ENCODE measurements at places on chromosomes 2 and 18. TPM values are rescaled to one million over a fixed set of nuclear protein-coding genes. Genes with fewer than 3 reads are reported as not detected.
A peak's percentile ranks its signal among the peaks of the same experiment; 100 is the strongest.

- no peak overlapping the region for H3K27ac ChIP-seq
- no peak for DNase-seq
- H3K4me3 ChIP-seq, result no peak overlapping the region
- no peaks in the 10 kb centered on the region for H3K27me3 ChIP-seq
- H3K4me1 ChIP-seq, result no peaks in the 10 kb centered on the region
Observed at GRCh38 chr2:88245109-88245508, 75.0 kb downstream of the THNSL2 start.

- H3K36me3 ChIP-seq, result no peaks in the 10 kb centered on the region
- H3K27ac ChIP-seq, result no peak overlapping the region
- H3K4me3 ChIP-seq, result no peak overlapping the region
- no peaks in the 10 kb centered on the region for H3K4me1 ChIP-seq
- DNase-seq, result no peak
- no peaks in the 10 kb centered on the region for H3K27me3 ChIP-seq
Observed at GRCh38 chr2:109444916-109445315, 168.8 kb downstream of the SEPTIN10 start.

- no peak overlapping the region for H3K27ac ChIP-seq
- no peaks in the 10 kb centered on the region for H3K4me1 ChIP-seq
- H3K27me3 ChIP-seq, result no peaks in the 10 kb centered on the region
- DNase-seq, result peak; percentile 42
- H3K36me3 ChIP-seq, result no peaks in the 10 kb centered on the region
- no peak overlapping the region for H3K4me3 ChIP-seq
Observed at GRCh38 chr2:236343400-236344161, 79.4 kb upstream of the ASB18 start.

DNA sequence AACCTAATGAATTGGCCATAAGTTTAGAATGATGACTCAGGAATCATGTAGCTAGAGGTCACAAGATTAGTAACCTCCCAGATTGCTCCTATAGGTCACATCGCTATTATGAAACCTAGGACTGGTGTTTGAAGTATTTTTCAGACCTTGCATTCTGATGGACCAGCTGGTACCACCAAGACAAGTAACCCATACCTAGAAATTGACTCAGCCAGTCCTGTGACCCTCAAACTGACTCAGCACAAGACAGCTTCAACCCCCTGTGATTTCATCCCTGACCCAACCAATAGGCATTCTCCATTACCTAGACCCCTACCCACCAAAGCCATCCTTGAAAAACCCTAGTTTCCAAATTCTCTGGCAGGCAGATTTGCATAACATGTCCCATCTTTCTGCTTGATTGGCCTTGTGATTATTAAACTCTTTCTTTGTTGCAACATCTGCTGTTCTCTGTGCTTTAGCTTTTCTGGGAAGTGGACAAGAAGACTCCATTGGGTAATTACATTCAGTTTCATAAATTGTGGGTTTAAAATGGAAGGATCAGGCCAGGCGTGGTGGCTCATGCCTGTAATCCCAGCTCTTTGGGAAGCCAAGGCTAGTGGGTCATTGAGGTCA is 254.9 kb downstream of the IRS1 start:
- no peaks in the 10 kb centered on the region for H3K4me1 ChIP-seq
- H3K4me3 ChIP-seq, result no peak overlapping the region
- no peaks in the 10 kb centered on the region for H3K36me3 ChIP-seq

The EFR3B gene
- total RNA-seq, result 8.9 TPM

- no peak for DNase-seq
- H3K27ac ChIP-seq, result no peak overlapping the region
- peaks cover 6% of the 10 kb centered on the region for H3K27me3 ChIP-seq
- H3K4me1 ChIP-seq, result no peaks in the 10 kb centered on the region
- no peaks in the 10 kb centered on the region for H3K36me3 ChIP-seq
Observed at GRCh38 chr2:134671513-134671912, 47.3 kb downstream of the TMEM163 start.

The TRIM54 gene
- 0.21 TPM for total RNA-seq

The SEPTIN10 gene
- 100.0 TPM for total RNA-seq

The QPCT gene
- total RNA-seq, result 2.3 TPM

DNA sequence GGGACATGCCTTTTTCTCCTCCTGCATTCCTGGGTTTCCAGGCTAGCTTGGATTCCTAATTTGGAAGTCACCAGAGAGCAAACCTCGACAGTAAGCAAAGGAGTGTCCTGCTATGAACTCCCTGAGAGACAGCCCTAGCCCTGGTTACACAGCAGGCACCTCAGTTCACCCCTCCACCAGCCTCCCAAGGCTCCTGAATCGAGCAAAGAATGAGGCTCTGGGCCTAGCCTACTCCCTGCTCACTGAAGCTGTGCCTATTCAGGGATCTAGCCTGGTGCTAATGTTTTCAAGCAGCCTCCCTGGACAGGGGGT is 66.7 kb upstream of the RMDN2 start:
- no peaks in the 10 kb centered on the region for H3K36me3 ChIP-seq
- no peak for DNase-seq
- H3K27me3 ChIP-seq, result no peaks in the 10 kb centered on the region
- no peak overlapping the region for H3K4me3 ChIP-seq
- no peaks in the 10 kb centered on the region for H3K4me1 ChIP-seq
- no peak overlapping the region for H3K27ac ChIP-seq

The CKAP2L gene
- 27.0 TPM for total RNA-seq

The AMER3 gene
- total RNA-seq, result not detected

The IL18RAP gene
- not detected for total RNA-seq

The RAB17 gene
- total RNA-seq, result 23.6 TPM

DNA sequence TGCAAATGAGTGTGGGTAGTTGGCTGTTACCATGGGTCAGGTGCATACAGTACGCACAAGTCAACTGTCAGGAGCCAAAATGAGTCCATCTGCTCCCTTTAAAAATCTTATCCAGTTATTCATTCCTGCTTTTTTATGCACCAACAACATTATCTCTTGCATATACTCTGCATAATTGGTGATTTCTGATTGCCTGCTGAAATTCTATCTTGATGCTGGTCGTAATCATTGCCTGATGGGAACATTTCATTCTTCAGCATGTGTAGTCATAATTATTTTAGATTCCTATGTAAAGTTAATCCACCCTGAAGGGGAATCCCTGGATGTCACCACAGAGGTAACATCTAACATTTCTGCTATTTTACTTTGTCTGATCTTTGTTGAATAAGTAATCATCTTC is 102.2 kb upstream of the RND3 start:
- no peak overlapping the region for H3K27ac ChIP-seq
- no peaks in the 10 kb centered on the region for H3K4me1 ChIP-seq
- H3K4me3 ChIP-seq, result no peak overlapping the region

GRCh38 chr2:66030553-66030952 is 404.4 kb upstream of the MEIS1 start:
- H3K27me3 ChIP-seq, result no peaks in the 10 kb centered on the region
- H3K4me1 ChIP-seq, result no peaks in the 10 kb centered on the region
- no peak overlapping the region for H3K27ac ChIP-seq

DNA sequence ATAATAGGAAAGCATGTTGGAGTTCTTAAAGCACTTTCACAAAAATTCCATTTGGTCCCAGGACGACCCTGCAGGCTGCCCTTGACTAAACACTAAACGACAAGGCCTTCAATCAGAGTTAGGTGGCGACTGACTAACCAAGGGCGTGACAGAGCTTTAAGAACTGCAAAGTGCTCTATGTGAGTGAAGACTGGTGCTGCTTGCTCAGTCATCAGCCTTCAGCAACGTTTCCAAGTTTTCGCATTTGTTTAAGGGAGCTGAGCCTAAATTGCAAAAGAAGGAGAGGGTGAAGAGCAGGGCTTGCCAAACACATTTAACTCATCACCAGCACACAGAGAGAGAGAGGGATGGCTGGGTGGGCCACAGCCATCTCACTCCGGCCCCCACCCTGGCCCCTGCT is 204.7 kb upstream of the PID1 start:
- no peaks in the 10 kb centered on the region for H3K36me3 ChIP-seq
- no peak for DNase-seq
- H3K27me3 ChIP-seq, result no peaks in the 10 kb centered on the region
- no peak overlapping the region for H3K27ac ChIP-seq
- H3K4me3 ChIP-seq, result no peak overlapping the region
- no peaks in the 10 kb centered on the region for H3K4me1 ChIP-seq

The ADRA2B gene
- total RNA-seq, result 0.28 TPM

DNA sequence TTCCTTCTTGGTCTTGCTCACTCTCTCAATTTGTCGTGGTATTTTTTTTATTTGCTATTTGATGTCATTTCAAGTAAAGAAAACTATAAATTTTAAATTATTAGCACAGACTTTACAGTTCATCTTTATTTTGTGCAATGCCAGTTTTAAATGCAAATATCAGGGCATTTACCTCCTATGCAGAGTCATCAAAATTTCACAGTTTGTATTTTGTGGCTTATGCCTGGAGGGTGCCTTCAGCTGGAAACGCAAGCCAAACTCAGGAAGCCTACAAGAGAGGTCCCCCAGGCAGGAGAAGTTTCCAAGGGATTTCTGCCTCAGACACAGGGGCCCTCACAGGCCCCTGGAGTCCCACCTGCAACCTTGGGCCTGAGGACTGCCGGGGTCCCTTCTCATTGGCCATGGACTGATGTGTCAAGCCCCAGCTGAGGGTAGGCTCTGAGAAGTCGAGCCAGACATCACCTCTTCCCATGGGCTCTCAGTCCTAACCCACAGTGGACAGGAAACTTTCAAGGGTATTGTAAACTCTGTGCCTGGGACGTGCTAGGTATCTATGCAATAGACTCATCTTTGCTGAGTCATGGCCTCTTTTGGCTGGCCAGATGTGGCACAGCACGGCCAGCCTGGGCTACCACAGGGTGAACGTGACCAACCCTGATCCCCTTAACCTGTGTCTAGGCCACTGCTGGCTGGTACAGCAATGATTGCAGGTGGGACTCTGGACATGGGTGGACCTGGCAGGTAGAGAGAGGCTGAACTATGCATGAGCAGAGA is 236.5 kb downstream of the CELF4 start:
- H3K4me3 ChIP-seq, result no peak overlapping the region
- no peaks in the 10 kb centered on the region for H3K4me1 ChIP-seq

- no peak overlapping the region for H3K4me3 ChIP-seq
- no peaks in the 10 kb centered on the region for H3K36me3 ChIP-seq
- H3K27ac ChIP-seq, result no peak overlapping the region
- H3K27me3 ChIP-seq, result no peaks in the 10 kb centered on the region
Observed at GRCh38 chr2:12766421-12766879, 49.7 kb downstream of the TRIB2 start.

- H3K4me3 ChIP-seq, result no peak overlapping the region
- H3K27me3 ChIP-seq, result no peaks in the 10 kb centered on the region
- H3K36me3 ChIP-seq, result no peaks in the 10 kb centered on the region
- no peaks in the 10 kb centered on the region for H3K4me1 ChIP-seq
- DNase-seq, result no peak
- H3K27ac ChIP-seq, result no peak overlapping the region
Observed at GRCh38 chr2:170905864-170906263, 23.2 kb upstream of the GORASP2 start.

- DNase-seq, result no peak
- H3K4me3 ChIP-seq, result no peak overlapping the region
- H3K36me3 ChIP-seq, result no peaks in the 10 kb centered on the region
- peaks cover 3% of the 10 kb centered on the region for H3K4me1 ChIP-seq
Observed at GRCh38 chr2:56012221-56012765, 88.7 kb upstream of the EFEMP1 start.

DNA sequence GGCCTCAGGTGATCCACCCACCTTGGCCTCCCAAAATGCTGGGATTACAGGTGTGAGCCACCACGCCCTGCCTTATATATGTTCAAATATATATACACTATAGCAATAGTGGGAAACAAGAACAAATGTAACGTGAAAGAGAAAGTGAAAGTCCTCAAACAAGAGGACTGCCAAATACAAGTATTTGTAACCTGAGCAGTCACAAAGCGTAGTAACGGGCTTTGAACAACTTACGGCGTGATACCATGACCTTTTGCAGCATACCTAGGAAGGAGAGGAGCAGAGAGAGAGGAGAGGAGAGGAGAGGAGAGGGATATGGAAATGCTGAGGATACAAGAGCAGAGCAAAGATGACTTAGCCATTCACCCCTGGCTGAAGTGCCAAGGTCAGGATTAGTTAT is 113.8 kb upstream of the RGPD4 start:
- no peaks in the 10 kb centered on the region for H3K4me1 ChIP-seq
- no peaks in the 10 kb centered on the region for H3K36me3 ChIP-seq
- H3K27ac ChIP-seq, result no peak overlapping the region
- H3K4me3 ChIP-seq, result peak overlapping the region; percentile 50
- H3K27me3 ChIP-seq, result no peaks in the 10 kb centered on the region
- no peak for DNase-seq

GRCh38 chr2:95099910-95100309 is 21.7 kb downstream of the MRPS5 start:
- H3K4me1 ChIP-seq, result no peaks in the 10 kb centered on the region
- no peak for DNase-seq
- H3K27ac ChIP-seq, result no peak overlapping the region
- peaks cover 39% of the 10 kb centered on the region for H3K36me3 ChIP-seq
- H3K27me3 ChIP-seq, result no peaks in the 10 kb centered on the region

The SLC40A1 gene
- 0.74 TPM for total RNA-seq

The STARD6 gene
- total RNA-seq, result not detected

GRCh38 chr2:241652722-241653121 is 15.2 kb downstream of the ATG4B start:
- H3K27ac ChIP-seq, result no peak overlapping the region
- no peaks in the 10 kb centered on the region for H3K4me1 ChIP-seq
- H3K4me3 ChIP-seq, result no peak overlapping the region
- no peaks in the 10 kb centered on the region for H3K27me3 ChIP-seq
- H3K36me3 ChIP-seq, result no peaks in the 10 kb centered on the region
- DNase-seq, result no peak

- DNase-seq, result no peak
- H3K27me3 ChIP-seq, result no peaks in the 10 kb centered on the region
- H3K4me1 ChIP-seq, result no peaks in the 10 kb centered on the region
- H3K4me3 ChIP-seq, result no peak overlapping the region
- H3K36me3 ChIP-seq, result no peaks in the 10 kb centered on the region
Observed at GRCh38 chr2:156883804-156884203, 373.7 kb upstream of the GALNT5 start.

The PTPRM gene
- total RNA-seq, result 1.6 TPM

- DNase-seq, result peak; percentile 7
- H3K36me3 ChIP-seq, result no peaks in the 10 kb centered on the region
- H3K27me3 ChIP-seq, result no peaks in the 10 kb centered on the region
Observed at GRCh38 chr2:78861546-78861945, 164.0 kb upstream of the REG3G start.

DNA sequence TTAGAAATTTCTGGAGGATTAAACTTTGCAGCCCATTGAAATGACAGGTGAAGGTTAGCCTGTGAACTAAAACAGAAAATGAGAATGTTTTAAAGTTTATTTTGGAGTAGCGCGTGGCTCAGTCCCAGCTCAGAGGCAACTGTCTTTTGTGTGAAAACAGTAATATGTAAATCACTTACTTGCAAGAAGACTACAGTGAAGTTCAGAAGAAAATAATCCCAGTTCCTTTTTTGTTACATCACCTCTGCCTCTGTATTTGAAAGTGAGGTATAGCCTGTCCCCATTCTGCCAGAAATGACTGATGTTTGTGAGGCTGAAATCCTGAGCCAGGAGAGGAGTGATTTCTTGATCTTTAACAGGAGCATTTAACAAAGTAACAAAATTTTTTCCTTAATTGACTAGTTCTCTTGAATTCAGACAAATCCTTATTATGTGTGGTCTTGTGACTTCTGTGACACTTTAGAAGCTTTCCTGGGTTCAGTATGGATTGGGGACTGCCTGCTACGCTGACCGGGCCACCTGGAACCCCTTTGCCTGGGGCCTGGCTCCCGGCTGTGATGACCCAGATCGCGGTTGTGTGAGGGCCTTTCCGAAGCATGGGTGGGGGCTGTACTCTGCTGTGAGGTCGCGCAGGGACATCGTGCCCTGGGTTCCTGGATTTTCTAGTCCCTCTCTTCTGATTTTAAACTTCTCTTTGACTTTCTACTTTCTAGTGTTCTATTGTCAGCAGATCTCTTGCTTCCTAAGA is 24.3 kb downstream of the TRAPPC12 start:
- no peaks in the 10 kb centered on the region for H3K4me1 ChIP-seq
- no peak overlapping the region for H3K27ac ChIP-seq
- H3K36me3 ChIP-seq, result peaks cover 3% of the 10 kb centered on the region
- H3K4me3 ChIP-seq, result no peak overlapping the region
- no peaks in the 10 kb centered on the region for H3K27me3 ChIP-seq
- no peak for DNase-seq

The TUBB6 gene
- total RNA-seq, result 125 TPM

The FAM168B gene
- total RNA-seq, result 137 TPM
